H1 (cell line): ENCODE measurements at places on chromosomes 7 and 10. TPM values are rescaled to one million over a fixed set of nuclear protein-coding genes. Genes with fewer than 3 reads are reported as not detected.

DNA sequence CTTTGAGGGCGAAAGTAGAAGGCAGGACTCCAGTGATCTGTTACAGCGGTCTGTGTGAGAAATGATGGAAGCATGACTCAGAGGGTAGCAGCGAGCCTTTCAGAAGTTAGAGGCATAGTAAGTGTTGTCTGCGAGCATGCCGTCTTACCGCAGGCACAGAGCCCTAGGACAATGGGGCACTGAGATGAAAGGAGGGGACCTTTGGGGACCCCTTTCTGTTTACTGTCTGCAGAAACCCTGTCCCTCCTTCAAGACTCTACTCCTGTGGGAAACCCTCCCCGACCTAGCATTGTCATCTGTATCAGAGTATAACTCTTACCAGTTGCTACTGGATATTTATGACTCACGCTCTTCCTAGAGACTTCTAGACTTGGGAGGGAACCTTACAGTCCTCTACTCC lies 87.2 kb upstream of the AGK start:
- no peak overlapping the region for H3K27ac ChIP-seq
- H3K36me3 ChIP-seq = no peaks in the 10 kb centered on the region
- DNase-seq = no peak
- peaks cover 5% of the 10 kb centered on the region; the same call in 1 of the 2 replicates for H3K4me1 ChIP-seq
- no peak overlapping the region for H3K4me3 ChIP-seq

GRCh38 chr7:149595078-149595477 lies 97.5 kb upstream of the ZNF746 start:
- no peak for DNase-seq
- H3K27ac ChIP-seq = no peak overlapping the region
- H3K4me3 ChIP-seq = no peak overlapping the region
- no peaks in the 10 kb centered on the region for H3K27me3 ChIP-seq
- H3K4me1 ChIP-seq = no peaks in the 10 kb centered on the region

GRCh38 chr7:25788961-25789620 lies 362.9 kb upstream of the NFE2L3 start:
- DNase-seq = no peak
- H3K27me3 ChIP-seq = no peaks in the 10 kb centered on the region
- no peaks in the 10 kb centered on the region for H3K4me1 ChIP-seq
- H3K36me3 ChIP-seq = no peaks in the 10 kb centered on the region
- no peak overlapping the region for H3K4me3 ChIP-seq
- no peak overlapping the region for H3K27ac ChIP-seq

DNA sequence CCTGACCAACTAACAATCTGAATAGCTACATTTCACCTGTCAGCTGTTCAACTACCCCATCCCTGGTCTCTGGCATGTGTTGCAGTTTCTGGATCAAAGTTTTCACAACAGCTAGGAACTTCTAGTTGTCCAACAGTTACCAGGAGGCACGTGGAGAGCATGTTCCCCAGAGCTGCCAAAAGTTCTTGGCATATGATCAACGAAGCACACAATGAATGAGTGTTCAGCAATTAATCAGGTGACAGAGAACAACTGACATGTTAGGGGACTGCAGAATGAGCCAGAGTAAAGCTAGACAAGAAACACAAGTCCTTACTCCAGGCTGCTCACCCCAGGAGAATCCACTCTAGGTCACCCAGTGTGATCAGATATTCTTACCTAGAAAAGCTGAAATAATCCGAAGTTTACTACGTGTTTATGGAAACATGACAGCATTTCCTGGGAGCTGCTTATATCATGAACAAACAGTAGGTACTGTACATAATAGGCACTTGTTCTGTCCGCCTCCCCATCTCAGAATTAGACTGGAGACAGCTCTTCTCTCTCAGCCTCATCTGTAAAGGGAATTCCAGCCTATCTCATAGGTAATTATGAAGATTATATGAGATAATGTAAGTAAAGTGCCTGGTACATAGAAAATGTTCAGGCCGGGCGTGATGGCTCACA lies 50.6 kb downstream of the ZNF438 start:
- DNase-seq = no peak
- no peaks in the 10 kb centered on the region for H3K4me1 ChIP-seq
- no peaks in the 10 kb centered on the region for H3K27me3 ChIP-seq
- no peaks in the 10 kb centered on the region for H3K36me3 ChIP-seq

DNA sequence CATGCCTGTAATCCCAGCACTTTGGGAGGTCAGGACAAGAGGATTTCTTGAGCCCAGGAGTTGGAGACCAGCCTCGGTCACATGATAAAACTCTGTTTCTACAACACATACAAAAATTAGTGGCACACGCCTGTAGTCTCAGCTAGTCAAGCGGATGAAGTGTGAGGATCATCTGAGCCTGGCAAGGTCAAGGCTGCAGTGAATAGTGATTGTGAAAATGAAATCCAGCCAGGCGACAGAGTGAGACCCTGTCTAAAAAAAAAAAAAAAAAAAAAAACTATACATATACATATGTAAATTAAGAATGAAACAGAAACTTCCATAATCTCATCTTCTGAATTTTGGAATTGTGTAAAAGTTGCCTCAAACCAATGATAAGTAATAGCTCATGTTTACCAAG lies 18.2 kb upstream of the FAM170B start:
- no peaks in the 10 kb centered on the region for H3K36me3 ChIP-seq
- H3K4me1 ChIP-seq = no peaks in the 10 kb centered on the region
- DNase-seq = no peak

DNA sequence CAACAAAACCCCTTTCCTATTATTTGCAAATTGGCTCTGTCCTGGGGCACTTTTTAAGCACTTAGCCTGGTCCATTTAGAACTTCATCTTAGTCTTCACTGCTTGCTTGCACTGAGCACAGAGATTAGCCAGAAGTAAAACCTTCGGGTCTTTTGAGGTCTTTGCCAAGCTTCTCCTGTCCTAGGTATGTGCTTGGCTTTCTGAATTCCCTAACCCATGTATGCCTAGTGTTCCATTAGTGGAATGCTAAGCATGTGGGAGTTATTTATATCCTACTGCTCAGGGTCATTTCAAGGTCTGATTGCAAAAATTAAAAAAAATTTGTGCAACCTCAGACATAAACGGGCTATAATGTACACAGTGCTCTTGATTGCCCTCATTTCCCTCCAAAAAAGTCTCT lies 18.0 kb downstream of the ZNF37A start:
- no peak overlapping the region for H3K4me3 ChIP-seq
- no peaks in the 10 kb centered on the region for H3K27me3 ChIP-seq
- DNase-seq = no peak
- no peaks in the 10 kb centered on the region for H3K4me1 ChIP-seq
- H3K36me3 ChIP-seq = no peaks in the 10 kb centered on the region; the same call in 1 of the 2 replicates

GRCh38 chr7:146768957-146769356 lies 652.4 kb downstream of the CNTNAP2 start:
- no peaks in the 10 kb centered on the region for H3K27me3 ChIP-seq
- DNase-seq = no peak
- no peaks in the 10 kb centered on the region for H3K4me1 ChIP-seq
- no peaks in the 10 kb centered on the region for H3K36me3 ChIP-seq
- no peak overlapping the region for H3K27ac ChIP-seq

- DNase-seq = no peak
- no peak overlapping the region for H3K4me3 ChIP-seq
- H3K27me3 ChIP-seq = no peaks in the 10 kb centered on the region
- no peaks in the 10 kb centered on the region for H3K4me1 ChIP-seq
- H3K36me3 ChIP-seq = peaks cover 11% of the 10 kb centered on the region; the same call in 1 of the 2 replicates
Measured at GRCh38 chr10:68586606-68587305, 26.6 kb downstream of the TET1 start.

DNA sequence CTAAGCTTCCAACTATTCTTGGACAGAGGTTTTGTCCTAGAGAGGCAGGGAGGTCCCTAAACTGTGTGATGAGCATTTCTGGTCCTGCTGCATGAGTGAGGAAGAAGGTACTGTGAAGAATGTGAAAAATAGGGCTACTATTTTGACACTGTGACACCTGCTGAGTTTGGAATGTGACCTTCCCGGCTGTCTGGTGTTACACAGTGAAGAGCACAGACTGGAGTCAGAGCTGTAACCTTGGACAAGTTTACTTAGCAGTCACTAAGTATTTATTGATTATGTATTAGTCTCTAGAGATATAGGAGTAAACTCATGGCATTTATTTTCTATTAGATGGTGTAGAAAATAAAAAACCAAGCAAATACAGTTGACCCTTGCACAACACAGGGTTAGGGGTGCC lies 12.3 kb downstream of the GOLGA7B start:
- no peaks in the 10 kb centered on the region for H3K27me3 ChIP-seq
- no peak overlapping the region; the same call in 1 of the 2 replicates for H3K4me3 ChIP-seq
- DNase-seq = no peak
- no peaks in the 10 kb centered on the region for H3K36me3 ChIP-seq
- no peak overlapping the region for H3K27ac ChIP-seq

DNA sequence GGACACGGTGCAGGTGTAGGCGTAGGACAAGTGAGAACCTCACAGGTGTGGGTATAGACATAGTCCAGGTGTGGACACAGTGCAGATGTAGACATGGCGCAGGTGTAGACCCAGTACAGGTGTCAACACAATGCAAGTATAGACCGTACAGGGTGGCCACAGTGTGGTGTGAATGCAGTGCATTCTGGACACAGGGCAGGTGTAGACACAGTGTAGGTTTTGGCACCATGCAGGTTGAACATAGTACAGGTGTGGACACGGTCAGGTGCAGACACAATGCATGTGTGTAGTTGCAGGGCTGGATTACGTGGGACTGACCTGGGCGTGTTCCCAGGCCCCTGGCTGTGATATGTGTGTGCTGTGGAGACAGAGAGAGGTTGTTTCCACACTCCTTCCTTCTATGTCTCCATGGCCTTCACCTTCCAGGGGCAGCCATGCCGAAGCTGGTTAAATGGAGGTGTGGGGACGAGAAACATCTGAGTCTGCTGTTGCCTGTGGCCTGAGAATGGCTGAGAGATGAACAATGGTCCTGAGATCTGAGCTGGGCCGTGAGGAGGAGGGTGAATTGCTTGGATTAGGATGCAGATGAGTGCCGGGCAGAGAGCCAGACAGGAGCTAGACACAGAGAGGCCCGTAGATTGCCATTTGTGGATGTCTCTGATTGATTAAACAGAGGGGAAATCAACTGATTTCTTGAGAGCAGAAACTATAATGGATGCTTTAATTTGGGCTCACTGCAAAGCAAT lies 343.9 kb upstream of the SHH start:
- H3K4me3 ChIP-seq = no peak overlapping the region
- H3K4me1 ChIP-seq = no peaks in the 10 kb centered on the region
- H3K36me3 ChIP-seq = no peaks in the 10 kb centered on the region
- no peak overlapping the region for H3K27ac ChIP-seq
- no peak for DNase-seq

DNA sequence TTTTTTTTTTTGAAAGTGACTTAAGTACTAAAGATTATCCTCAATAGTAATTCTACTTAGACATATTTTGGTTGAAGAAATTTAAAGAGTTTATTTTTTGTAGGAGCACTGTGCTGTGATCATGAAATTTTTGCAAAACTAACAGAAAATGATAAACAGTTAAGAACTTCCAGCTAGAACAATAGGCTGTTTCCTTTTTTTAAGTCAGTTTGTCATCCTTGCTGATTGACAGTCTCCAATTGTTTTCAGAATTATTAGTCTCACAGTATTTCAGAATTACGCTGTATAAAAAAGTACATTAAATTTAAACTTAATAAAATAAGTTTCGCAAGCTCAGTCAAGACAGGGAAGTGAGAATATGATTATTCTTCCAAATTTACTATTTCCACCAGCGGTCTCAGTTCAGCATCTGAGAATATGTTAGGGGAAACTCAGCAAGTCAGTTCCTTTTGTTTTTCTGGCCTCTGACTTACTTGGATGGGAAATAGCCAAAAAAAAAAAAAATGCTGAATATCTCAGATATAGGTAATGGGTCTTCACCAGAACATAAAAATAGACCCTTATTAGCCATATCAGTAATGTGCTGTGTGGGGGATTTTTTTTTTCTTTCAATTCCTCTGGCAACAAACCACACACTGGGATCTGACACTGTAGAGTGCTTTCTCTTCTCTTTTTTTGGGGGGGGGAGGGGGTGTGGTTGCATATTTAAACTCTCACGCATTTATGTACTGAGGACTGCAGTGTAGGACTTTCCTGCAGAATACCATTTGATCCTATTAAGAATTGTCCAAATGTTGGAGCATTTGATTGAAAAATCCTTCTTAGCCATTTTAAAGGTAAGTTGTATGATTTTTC lies at the start of gene CD36:
Gene CD36, plus strand, starts transcription at position 732 of the 855 bp plus-strand sequence. CDS start 8,099 bp downstream, outside the sequence.
- H3K4me3 ChIP-seq = no peak within 1 kb of the TSS
- H3K36me3 ChIP-seq = no peaks in the 10 kb centered on the region
- no peak within 1 kb of the TSS for H3K27ac ChIP-seq
- DNase-seq = no peak
- no peaks in the 10 kb centered on the region for H3K4me1 ChIP-seq

DNA sequence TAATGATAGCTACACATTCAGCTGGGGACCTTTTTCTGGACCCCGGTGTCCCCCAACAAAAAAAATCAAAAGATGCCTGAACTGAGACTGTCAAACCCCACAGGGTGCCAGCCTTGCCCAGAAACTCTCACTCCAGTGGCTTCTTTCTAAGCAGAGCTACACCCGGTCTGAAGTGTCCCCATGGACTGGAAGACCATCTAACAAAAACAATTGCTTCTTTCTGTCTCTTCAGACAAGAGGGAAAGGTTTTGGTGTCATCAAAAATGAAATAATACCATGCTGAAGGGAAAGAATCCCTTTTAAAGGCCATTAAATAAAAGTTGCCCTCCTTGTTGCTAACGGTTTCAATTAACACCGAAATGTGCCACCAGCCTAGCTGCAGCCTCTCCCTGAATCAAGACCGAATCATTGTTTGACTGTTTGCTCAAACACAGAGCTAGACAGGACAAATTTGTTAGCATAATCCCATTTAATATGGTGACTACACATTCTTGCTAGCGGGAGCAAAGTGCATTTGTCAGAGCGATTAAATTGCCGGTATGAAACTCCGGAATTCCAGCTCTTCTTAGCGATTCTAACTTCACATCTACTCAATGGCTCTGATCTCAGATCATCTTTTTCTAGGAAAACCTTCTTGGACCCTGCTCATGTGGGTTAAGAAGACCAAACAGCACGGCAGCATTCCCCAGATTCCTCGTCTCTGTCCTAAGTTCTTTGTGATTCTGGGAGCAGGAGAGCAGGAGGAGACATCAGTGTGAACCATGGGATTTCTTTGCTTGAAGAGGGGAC lies 397.5 kb upstream of the PRKCQ start:
- no peak overlapping the region for H3K27ac ChIP-seq
- no peaks in the 10 kb centered on the region for H3K27me3 ChIP-seq
- H3K4me1 ChIP-seq = no peaks in the 10 kb centered on the region
- no peak overlapping the region for H3K4me3 ChIP-seq
- DNase-seq = no peak

DNA sequence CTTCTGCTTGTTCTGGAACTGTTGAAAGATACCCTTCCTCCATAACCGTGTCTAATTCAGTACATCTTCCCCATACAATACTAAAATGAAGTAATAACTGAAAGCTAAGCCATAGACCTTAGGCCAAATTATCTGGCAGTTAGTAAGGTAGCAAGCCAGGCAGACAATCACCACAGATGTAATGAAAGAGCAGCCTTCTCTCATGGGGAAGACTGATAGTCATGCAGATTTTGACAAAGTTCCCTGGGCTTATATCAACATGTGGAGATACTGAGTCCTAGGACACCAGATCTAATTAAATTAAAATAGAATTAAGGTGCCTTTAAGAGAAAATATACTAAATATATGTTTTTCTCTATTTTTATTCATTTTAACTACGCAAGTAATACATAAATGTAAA lies 61.5 kb downstream of the PON1 start:
- DNase-seq = no peak
- no peak overlapping the region for H3K4me3 ChIP-seq
- peaks cover 5% of the 10 kb centered on the region; the same call in 1 of the 2 replicates for H3K4me1 ChIP-seq
- H3K27ac ChIP-seq = no peak overlapping the region
- no peaks in the 10 kb centered on the region for H3K36me3 ChIP-seq

Gene CLDN4
- total RNA-seq = 28.0 TPM in 2 replicates

Gene CPA2
- 0.31 TPM in 1 of 2 replicates, not detected in the other for total RNA-seq

Gene STEAP1
- 8.1 and 9.5 TPM in 2 replicates for total RNA-seq

Gene UCN3
- total RNA-seq = not detected in 2 replicates

Gene EBLN1
- not detected in 2 replicates for total RNA-seq

Gene ZNF32
- 21.7 and 22.5 TPM in 2 replicates for total RNA-seq

Gene RHOBTB1
- total RNA-seq = 7.4 and 9.3 TPM in 2 replicates
